ENCODE measurements at places on chromosomes 1 and 21.

GRCh38 chr21:27149034-27149433 lies 182.1 kb upstream of the ADAMTS5 start:
- no peak for DNase-seq

DNA sequence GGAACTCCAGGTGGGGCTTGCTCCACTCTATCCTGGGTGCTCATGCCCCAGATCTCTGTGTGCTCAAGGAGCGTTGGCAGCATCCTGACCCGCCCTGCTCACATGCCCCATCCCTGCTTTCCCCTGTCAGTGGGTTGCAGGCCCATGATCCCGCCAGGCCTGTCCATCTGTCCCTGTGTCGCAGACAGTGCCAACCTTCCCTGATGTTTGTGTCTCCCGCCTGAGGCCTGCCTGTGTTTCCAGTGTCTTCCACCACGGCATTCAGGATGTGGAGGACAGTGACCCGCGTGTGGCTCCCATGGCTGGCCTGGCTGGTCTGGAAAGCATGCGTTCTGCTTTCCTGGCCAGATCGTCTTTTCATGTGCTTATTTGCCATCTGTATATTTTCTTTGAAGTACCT lies 82.9 kb downstream of the PCBP3 start:
- no peak for DNase-seq

GRCh38 chr1:42938645-42939615 lies 19.7 kb downstream of the SLC2A1 start:
- DNase-seq: no peak

GRCh38 chr1:111961016-111961415 lies 28.5 kb downstream of the KCND3 start:
- DNase-seq: no peak

- DNase-seq: no peak
Observed at GRCh38 chr1:76759950-76760349, 107.3 kb upstream of the ST6GALNAC5 start.

GRCh38 chr1:111309690-111310089 lies 19.0 kb downstream of the CHIA start:
- no peak for DNase-seq

DNA sequence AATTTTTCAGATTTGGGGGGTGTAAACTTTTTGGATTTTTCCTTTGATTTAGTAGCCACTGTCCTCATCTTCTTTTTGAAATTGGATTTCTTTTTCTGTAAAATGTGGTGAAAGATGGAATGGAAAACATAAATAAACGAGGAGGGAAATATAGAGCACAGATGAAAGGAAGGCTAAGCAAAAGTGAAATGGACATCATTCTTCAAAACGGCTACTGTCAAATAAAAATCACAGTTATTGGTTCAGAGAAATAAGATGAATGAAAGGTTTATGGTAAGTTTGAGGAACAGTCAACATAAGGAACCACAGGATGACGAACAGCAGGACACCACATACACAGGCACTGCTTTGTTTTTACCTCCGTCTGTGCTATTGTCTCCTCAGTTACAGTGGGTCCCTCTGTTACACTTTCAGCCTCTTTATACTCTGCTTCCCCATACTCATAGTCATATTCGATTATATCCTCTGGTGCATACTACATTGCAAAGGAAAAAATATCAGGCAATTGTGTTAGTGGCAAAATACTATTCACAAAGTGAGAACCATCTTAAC lies 82.4 kb downstream of the COL11A1 start:
- no peak for DNase-seq

DNA sequence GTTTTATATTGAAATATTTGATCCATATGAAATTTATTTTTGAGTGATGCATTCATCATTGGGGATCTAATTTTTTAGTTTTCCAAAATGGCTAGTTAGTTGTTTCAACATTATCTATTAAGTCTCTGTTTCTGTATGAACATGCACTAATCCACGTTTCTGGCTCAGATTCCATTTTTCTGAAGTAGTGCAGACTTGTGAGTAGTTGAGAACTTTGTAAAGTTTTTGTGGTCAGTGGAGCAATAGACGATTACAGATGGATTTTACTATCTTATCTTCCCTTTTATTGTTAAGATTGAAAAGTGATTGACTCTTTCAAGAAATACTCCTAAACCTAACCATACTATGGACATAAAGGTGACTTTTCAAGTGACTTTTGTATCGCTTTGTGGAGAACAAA lies 16.7 kb downstream of the SOAT1 start:
- DNase-seq: no peak

GRCh38 chr1:1946540-1946939 lies 27.5 kb upstream of the TMEM52 start:
- DNase-seq: no peak

GRCh38 chr1:154386643-154387352 lies 18.3 kb upstream of the IL6R start:
- peak; percentile 62 for DNase-seq

DNA sequence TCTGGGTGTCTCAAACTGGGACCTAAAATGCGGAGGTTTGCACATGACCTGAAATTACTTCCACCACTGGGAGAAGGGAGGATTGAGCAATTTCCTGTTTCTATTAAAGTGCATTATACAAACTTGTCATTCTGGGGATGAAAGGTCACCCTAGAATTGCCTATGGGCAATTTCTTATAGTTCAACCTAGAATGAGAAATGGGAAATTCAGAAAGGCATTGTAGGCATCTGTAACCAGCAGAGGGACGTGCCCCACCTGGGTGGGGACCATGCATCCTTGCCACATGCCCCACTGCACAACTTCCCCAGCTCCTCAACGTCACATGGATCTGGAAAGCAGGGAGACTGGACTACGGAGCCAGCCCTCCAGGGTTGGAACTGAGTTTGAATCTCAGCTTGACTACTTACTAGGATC lies 47.0 kb downstream of the MRPL39 start:
- no peak for DNase-seq

Data from stimulated activated CD4-positive, alpha-beta T cell treated with anti-CD3 and anti-CD28 coated beads, Interleukin-1b, Interleukin-23, amount 100 ng/mL, for 24 hours (primary cell).